ENCODE measurements at places on chromosomes 1 and 21.

DNA sequence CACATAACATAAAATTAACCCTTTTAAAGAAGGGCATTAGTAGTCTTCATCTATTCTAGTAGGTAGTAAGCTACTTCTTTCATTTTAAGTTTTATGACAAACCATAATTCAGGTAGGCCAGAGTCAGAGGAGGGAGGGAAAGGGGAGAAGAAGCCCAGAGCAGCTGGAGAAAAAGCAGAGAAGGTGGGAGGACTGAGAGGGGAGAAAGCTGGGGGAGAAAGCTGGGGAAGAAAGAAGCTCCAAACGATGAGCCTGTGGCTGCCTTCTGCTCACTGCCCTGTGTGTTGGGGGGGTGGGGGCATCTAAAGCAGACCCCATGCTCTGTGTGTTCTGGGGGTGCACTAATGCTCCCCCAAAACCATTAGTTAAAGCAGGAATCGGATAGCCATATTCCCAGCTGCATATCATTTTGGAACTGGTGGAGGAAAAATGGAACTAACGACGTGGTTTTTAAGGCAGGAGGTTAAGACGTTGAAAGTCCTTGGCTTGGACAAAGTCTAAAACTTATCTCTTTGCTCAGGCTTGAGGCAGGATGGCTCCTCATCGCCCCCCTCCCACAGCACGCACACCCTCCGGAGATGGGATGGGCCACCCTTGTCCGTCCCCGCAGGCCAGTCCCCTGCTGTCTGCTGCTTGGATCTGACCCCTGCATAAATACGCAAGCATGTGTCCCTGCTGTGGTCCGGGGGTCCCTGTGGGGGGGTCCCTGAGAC is 184.2 kb downstream of the DYRK1A start:
- DNase-seq = no peak

DNA sequence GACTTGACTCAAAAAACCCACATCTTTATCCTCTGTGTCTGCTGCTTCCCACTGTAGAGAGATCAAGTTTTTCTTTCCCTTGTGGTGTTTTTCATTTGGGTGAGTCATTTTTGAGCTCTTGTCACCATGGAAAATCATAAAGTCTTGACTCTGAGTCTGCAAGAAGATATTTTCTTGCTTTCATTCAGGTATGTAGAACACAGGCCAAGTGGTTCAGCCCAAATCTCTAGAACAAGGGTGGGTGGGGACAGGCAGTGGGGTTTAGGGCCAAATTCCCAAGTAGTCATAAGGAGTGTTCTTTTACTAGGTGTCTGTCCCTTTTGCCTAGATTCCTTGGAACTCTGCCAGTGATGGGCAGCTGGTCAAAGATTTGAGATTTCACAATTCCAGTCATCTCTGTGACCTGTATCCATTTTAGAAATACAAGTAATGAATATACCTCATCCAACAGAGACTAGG is 21.5 kb upstream of the ARHGAP29 start:
- DNase-seq = no peak

DNA sequence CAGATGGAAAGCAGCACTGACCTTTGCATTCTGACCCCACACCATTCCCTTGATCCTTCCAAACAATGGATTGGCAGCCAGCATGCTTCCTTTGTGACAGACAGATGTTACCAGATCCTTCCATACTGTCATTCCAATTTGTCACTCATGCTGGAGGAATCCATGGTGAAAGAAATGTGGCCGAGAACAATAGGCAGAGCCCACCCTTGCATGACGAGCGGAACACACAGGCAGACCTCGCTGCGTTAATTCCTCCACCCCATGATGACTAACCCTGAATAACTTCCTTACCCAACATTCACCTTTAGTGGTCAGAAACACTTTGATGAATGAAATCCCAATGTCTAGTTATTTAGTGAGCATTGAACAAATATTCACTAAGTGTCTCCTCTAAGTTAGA is 45.1 kb downstream of the PDPN start:
- no peak for DNase-seq

DNA sequence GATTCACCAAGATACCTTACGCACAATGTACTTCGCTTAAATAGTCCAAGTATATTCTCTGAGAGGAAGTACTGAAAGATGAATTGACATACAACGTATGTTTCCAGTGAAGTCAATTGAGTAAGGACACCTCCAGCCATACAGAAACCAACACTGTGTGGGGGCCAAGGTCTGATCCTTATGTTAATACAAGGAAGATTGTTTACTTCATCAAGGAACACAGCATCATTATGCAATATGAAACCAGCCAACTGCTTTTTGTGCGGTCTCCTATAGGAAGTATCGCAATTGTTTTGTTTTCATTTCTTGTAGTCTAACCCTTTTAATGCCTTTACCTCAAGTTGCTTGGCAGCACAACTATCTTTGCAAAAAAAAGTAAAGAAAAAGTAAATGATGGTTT is 28.2 kb upstream of the TEKT2 start:
- DNase-seq = no peak

GRCh38 chr1:219566951-219567947 is 45.7 kb downstream of the ZC3H11B start:
- no peak for DNase-seq

DNA sequence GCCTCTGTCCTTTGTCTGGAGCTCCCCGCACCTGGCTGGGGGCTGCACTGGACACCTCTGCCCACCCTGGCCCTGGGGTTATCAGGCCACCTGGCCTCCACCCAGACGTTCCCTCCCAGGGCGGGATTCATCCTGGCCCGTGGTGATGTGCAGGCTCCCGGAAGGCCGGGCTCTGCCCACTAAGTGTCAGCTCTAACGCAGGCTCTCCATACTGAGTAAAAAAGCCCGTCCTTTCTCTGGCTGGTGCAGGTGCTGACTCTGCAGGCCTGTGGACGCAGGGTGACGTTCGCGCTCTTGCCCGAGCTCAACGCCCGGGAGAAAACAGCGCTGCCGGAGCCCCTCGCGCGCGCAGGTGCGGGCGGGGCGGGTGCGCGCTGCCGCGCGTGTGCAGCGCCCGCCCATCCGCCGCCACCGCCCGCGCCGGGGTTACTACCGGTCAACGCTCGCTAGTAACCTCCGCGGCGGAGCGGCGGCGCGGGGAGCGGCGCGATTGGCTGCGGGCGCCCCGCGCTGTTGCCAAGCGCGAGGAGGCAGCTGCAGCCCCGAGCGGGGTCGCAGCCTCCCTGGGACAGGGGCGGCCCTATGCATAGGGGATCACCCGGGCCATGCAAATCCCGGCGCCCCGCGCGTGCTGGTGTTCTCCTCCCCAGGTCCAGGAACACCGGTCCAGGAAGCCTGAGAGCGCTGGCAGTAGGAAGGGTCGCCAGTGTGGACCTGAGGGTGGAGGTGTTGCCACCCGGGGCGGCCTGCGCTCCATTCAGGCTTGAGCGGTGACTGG is 15.7 kb downstream of the ABCG1 start:
- DNase-seq = peak; percentile 67

DNA sequence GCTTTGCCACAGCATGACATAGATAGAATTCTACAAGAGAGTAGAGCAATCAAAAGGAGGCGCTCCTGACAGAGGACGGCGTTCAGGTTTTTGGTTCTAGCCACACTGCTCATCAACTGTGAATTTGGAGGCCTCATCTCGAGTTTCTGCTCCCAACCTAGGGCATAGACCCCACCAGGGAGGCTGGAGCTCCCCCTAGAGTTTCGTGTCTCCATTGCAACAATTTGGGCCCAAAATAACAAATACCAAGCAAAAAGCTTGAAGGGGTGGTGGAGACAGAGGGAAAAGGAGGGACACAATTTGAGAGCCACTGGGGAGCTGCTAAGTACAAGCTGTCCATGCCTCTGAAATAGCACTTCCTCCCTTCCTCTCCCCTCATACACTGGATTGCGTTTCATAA is 297.0 kb downstream of the GPATCH2 start:
- DNase-seq = no peak

GRCh38 chr1:33358795-33359503 is 38.1 kb upstream of the A3GALT2 start:
- no peak for DNase-seq

DNA sequence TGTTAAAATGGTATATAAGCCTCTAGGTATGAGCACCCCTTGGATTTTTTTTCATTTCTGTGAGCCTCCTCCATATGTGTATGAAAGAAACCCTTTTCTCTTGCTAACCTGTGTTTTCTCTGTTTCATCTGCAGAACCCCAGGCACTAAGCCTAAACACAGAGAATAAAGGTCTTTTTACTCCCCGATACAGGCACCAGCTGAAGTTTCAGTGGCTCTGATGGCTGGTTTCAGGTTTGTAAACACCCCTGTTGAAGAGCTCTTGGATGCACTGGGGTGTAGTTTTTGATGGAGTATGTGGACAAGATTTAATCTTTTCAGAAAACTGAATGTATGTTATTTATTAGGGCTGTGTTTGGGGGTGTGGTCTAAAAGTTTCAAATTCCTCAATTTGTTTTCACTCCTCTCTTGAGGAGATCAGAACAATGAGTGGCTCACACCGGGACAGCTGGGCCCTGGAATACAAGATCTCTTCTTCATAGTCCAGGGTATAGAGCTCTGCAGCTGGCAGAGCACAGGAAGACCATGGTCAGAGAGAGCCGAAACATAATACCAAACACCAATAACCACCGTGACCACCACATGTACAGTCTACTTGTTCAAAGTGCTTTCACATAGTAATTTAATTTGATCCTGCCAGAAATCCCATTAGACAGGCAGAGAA is 50.2 kb upstream of the VTCN1 start:
- DNase-seq = no peak

GRCh38 chr1:90262286-90262685 is 267.4 kb downstream of the ZNF326 start:
- DNase-seq = no peak

- no peak for DNase-seq
These were observed 25.5 kb upstream of the CAP1 start for GRCh38 chr1:40014812-40015594.

DNA sequence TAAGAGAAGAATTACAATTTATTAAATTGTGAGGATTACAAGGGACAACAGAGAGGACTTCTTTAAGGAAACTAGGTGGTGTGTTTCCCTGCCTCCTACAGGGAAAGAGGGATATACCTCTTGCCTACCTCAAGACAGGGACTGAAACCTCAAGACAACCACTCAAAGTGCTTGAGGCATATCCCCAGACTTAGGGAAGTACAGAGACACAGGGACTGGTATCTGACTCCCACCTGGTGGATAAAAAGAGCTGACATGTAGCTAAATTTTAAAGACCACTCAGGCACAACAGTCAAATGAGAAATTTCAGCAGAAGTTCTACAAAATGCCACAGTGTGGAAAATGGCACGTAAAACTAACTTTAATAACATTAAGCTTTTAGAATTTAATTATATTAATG is 21.3 kb downstream of the DENND2C start:
- DNase-seq = no peak

DNA sequence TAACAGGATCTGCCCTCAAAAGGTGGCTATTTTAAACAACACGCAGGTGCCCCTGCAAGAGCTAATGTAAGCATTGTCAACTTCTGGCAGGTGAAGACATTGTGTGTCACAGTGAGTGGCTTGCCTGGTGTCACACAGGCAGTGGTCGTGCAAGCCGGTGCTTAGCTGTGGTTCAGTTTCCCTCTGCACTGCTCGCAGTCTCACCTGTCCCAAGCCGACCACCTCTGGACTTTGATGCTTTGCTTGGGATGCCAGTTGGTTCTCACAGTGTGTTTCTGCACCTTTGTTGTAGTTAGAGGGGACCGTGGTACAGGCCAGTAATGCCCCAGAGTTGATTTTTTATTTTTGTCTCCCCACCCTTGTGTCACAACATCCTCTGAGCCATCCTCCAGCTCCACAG is 85.2 kb downstream of the UCK2 start:
- no peak for DNase-seq

DNA sequence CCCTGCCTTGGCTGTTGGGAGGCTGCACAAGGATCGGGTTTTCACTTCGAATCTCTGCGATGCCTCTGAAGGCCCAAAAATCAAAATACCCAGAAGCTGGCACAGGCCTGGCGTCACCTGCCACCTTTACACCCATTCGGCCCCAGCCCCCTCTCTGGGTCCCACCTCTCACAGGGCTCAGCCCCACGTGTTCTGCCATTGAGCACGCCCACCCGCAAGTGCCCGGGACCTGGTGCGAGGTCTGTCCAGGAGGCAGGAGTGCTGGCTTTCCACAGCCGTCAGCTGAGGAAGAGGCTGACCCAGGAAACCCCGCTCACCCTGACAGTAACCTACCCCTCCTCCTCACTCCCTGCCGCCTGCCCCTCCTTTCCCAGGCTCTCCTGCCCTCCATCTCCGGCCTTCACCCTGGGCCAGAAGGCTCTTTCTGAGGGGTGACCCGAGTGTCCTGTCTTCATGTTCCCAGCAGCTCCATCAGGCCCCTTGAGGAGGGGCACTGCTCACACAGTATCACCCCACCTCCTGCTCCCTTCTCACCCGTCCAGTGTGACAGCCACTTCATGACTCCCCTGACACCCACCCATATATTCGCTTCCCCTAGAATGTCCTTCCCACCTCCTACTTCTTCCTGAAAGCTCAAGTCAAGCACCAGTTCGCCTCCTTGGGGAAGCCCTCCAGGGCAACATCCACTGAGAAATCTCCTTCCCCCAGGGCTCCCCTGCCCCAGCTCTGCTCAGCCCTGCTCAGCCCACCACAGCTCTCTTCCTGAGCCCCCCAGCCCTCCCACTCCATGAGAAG is 13.5 kb downstream of the RCC2 start:
- no peak for DNase-seq

GRCh38 chr1:228343191-228343661 is 63.4 kb downstream of the TRIM11 start:
- no peak for DNase-seq

GRCh38 chr1:156430866-156431265 is 61.9 kb downstream of the RHBG start:
- no peak for DNase-seq

GRCh38 chr1:78553859-78554258 is 63.1 kb downstream of the PTGFR start:
- DNase-seq = no peak

- DNase-seq = no peak
These were observed 21.9 kb downstream of the MCOLN2 start for GRCh38 chr1:84975035-84975434.

DNA sequence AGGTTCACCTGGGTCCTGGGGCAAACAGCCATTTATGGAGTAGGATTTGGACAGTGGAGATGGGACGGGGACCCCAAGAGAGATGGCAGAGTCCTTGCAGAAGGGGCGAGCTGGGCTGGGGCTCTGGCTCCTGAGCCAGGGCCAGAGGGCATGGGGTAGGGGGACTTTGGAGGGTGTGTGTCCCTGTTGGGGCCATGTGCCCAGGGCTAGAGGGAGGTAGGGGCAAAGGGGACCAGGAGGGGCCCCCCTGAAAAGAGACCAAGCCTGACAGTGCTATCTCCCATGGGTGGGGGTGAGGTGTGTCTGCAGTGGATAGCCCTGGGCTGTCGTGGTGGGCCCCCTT is 92.3 kb downstream of the TRIM11 start:
- DNase-seq = no peak

- no peak for DNase-seq
These were observed 10.7 kb downstream of the TMEM81 start for GRCh38 chr1:205073511-205073910.

DNA sequence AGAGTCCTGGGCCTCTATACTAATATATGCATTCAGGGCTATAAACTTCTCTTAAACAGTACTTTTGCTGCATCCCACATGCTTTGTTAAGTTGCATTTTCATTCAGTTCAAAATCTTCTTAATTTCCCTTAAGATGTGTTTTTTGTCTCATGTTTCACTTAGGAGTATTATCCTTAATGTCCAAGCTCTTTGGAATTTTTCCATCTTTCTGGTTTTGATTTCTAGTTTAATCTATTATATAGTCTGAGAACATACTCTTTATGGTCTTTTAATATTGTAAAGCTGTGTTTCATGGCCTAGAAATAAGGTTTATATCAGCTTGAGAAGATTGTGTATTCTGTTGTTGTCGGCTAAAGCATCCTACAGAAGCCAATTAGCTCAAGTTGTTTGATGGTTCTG is 1041.8 kb downstream of the PLA2G4A start:
- no peak for DNase-seq

- DNase-seq = no peak
These were observed 52.7 kb upstream of the CXADR start for GRCh38 chr21:17460094-17460493.

Data from activated T-helper 9 cell treated with anti-CD3 and anti-CD28 coated beads, Interleukin-2, amount 50 U/mL, for 16 hours (primary cell).